Fibroblast of the conjunctiva (primary cell): ENCODE measurements at places on chromosomes 11 and 22.

GRCh38 chr11:93933230-93933629 lies 82.8 kb upstream of the VSTM5 start:
- no peak for DNase-seq

DNA sequence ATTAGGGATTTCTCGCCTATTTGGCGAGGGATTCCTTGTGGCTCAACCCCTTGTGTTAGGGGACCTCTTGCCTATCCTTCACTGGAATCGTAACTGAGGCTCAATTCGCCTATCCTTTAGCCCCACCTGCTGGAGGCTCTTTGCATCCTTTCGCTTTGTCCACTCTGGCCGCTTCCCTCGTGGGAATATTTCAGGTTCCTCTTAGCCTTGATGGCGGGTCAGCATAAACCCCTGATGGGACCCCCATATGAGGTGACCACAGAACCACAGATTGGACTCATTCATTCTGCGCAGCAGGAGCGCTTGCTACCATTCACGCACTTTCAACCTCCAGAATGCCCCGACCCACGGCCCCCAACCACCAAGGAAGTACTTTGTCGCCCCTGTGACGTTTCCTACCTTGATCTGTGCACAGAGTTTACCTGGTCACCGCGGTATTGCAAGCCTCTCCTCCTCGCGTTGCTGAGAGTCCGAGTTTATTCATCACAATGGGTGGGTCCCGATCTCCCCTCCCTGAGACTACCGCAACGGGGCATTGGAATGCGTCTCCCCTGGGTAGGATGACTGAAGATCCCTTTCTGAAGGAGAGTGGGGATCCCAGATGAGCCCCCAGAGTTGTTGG lies at the start of gene OR52N2:
Gene OR52N2, plus strand, starts transcription at position 425 of the 622 bp plus-strand sequence. CDS start 11,412 bp downstream, outside the sequence.
- peak; percentile 47 for DNase-seq

- DNase-seq, result peak; percentile 46
Observed at GRCh38 chr22:45101515-45102227, 62.1 kb upstream of the NUP50 start.

- no peak for DNase-seq
Observed at GRCh38 chr11:8356721-8357504, 93.2 kb upstream of the LMO1 start.

- no peak for DNase-seq
Observed at GRCh38 chr11:110176366-110177085, 83.3 kb downstream of the ZC3H12C start.

GRCh38 chr22:31728857-31729256 lies 21.1 kb downstream of the PRR14L start:
- DNase-seq, result no peak

DNA sequence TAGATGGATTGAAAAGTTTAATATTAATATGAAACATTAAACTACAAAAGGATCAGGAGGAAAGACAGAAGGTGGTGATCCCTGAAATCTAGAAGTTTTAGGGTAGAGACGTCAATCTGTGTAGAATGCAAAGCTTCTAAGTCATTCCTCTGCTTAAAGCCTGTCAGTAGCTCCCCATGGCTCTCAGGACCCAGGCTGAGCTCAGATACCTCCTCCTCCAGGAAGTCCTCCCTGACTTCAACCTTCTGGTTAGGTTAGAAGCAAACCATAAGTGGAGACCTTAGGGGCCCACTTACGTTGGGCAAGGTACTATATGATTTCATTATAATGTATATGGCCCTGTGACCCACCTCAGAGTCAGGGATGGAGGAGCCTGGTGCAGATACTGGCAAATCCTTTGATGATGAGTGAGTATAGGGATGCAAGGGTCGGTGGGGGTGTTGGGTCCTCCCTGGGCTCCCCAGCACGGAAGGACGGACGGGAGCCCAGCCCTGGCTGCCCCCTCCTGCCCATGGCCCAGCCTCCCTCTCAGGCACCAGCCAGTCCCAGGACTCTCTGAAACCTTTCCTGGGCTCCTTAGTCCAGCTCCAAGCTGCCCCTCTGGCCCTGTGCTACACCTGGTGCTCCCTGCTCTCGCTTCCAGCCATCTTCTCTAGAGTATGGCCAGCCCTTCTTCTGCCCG lies 3.2 kb upstream of the PPP6R3 start:
- DNase-seq, result no peak

- no peak for DNase-seq
Observed at GRCh38 chr22:39363751-39364515, 14.1 kb downstream of the SYNGR1 start.

- DNase-seq, result no peak
Observed at GRCh38 chr11:59138643-59139042, 4.0 kb upstream of the FAM111A start.

- DNase-seq, result peak; percentile 97
Observed at GRCh38 chr11:843818-844692, 1.4 kb downstream of the TSPAN4 start.

DNA sequence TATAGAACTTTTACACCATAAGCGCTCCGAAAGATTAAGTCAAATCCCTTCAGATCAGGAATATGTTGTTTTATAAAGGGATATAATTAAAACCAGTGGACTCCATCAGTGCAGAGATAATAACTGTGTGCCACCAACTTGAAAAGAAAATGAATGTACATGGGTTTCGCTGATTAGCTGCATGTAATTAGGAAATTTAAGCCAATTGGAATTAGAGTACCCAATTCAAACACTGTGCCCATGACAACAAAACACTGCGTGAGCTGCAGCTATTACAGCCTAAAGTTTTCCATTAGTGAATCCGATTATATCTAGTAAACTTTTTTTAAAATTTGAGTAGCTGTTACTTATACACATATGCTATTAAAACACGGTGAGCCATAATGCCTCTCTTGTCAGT lies 392.3 kb upstream of the ARHGAP42 start:
- DNase-seq, result no peak

DNA sequence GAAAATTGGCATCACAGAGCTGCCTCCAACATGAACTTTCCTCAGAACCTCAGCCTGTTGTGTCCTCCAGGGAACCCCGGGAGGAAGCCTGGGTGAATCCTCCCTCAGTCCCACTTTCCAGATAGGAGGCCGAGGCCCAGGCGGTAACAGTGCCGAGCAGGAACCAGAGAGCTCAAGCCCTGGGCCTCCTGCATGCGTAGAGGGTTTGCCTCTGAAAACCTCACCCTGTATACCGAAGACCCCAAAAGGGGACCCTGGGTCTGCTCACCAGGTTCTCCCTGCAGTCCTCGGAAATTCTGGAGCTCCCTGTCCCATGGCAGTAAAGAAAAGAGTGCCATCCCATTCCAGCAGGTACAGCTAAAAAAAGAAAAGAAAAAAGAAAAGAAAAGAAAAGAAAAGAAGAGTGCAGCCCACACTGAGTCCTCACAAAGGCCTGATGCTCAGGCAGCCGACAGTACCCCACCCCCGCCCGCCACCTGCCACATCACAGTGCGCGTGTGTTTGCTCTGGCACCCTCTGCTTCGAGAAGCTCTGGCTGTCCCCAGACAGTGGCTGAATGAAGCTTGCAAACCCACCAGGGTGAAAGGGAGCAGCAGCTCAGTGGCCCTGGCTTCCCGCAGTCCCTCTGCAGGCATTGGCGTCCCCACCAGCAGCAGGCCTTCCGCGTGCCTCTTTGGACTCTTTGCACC lies 28.4 kb upstream of the FADD start:
- no peak for DNase-seq

DNA sequence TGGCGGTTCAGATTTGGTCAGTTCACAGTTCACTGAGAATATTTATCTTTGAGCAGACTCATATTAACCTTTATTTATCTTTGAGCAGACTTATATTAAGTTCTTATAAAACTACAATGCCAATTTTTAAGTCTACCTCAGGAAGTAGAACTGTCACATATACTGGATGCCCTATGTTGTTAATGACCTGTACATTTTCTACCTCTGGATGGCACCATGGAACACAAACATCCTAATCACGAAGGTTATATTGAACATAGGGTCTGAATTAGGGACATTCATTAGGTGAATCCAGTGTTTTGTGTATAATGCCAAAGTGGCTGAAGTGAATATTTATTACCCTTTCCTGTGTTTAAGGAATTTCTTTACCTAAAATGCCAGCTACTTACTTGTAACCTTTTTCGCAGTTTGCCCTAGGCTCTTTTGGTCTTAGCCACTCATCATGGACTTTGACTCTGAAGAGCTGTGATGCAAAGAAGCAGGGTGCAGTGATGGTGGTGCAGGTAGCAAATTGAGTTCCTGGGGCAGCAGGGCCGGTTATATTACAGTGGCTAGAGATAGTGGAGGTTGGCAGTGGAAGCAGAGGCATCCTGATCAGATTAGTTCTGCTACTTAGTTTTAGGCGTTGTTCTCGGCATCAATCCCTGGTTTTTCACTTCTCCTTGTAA lies 71.8 kb downstream of the STIM1 start:
- no peak for DNase-seq

DNA sequence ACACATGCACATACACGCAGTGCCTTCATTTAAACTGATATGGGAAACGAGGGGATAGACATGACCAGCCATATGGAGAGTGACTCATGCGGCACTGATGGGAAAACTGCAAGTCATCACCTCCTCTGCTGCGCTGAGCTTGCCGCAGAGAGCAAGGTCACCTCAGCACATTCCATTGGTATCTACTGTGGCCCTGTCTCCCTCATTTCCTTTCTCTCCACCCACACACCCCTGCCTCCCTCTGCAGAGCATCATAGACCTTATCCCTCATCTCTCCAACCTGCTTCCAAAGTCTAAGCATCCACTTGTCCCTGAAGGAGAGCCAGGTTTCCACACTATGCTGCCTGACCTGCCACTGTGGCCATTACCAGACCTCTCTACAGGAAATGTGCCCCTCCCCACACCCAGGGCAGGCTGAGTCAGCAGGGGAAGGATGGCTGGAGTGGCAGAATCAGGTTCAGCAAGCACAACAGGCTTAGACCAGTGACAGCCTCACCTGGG lies 116.9 kb upstream of the SNX19 start:
- peak; percentile 18 for DNase-seq

DNA sequence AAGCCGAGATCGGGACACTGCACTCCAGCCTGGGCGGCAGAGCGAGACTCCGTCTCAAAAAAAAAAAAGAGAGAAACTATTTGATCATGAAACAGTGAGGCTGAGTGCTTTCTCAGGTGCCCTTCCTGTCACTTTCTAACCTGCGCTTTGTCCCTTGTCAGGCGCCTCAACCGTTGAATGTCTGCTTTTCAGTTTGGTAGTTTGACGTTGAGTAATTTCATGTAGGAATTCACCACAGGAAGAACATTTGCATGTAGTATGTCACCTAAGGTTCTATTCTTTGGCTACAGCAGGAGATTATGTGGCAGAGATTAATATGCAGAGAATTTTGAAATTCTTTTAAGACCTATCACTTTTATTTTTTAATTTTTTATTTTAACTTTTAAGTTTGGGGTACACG lies 57.2 kb downstream of the PPFIA1 start:
- no peak for DNase-seq

DNA sequence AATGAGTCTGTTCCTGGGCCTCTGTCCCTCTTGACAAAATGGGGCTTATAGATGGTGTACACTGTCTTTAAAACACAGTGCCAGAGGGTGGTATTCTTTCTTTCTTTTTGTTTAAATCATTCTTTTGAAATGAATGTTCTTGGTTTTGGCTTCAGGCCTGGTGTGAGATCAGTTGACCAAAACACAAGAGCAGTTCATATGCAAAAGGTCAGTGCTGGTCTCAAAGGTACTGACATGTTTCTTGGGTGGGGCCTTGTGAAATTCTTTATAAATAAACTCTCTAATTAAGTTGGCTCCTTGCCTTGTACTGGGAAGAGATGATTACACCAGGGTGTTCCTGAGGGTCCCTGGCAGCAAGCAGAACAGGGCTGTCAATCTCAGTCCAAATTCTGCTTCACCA lies 110.0 kb downstream of the FBXO7 start:
- peak; percentile 95 for DNase-seq

DNA sequence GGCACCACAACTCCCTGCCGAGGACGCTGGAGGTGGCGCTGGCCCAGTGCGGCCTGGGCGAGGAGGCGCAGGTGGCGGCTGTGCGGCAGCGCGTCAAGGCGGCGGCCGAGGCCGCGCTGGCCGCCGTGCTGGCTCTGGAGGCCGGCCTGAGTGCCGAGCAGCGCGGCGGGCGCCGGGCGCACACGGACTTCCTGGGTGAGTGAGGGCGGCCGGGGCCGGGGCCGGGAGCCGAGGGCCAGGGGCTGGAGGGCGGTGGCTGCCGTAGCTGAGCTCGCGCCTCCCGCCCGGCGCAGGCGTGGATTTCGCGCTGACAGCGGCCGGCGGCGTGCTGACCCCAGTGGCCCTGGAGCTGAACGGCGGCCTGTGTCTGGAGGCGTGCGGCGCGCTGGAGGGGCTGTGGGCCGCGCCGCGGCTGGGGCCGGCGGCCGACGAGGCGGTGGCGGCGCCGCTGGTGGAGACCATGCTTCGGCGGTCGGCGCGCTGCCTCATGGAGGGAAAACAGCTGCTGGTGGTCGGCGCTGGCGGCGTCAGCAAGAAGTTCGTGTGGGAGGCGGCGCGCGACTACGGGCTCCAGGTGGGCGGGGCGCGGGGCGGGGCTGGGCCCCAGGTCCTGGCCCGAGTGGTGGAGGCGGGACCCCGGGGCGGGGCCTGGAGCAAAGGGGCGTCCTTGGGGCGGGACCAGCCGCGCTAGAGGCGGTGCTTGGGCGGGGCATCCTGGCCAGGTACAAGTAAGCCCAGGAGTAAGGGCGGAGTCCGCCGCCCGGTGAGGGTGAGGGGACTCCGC lies 5.4 kb downstream of the CARNS1 start:
- DNase-seq, result peak; percentile 74

- DNase-seq, result no peak
Observed at GRCh38 chr11:108927791-108928545, 263.1 kb downstream of the DDX10 start.

DNA sequence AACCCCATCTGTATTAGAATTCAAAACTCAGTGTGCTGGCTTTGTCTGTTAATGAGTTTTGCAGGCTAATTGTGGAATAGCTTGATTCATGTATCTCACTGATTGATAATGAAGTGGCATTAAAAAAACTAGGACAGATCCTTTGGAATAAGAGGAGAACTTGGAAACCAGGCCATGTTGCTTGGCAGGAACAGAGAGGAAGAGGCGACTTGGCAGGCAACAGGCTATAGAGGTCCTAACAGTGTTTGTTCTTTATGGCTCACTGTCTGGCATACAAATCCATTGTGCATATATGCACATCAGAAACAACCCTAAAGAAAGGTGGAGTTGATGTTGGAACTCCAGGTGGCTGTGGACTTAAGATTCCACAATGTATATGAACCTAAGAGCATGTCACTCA lies 17.4 kb upstream of the OR9I1 start:
- no peak for DNase-seq

- no peak for DNase-seq
Observed at GRCh38 chr22:33652615-33653014, 267.7 kb downstream of the LARGE1 start.

GRCh38 chr22:18999008-18999407 lies 62.9 kb upstream of the PRODH start:
- DNase-seq, result no peak

DNA sequence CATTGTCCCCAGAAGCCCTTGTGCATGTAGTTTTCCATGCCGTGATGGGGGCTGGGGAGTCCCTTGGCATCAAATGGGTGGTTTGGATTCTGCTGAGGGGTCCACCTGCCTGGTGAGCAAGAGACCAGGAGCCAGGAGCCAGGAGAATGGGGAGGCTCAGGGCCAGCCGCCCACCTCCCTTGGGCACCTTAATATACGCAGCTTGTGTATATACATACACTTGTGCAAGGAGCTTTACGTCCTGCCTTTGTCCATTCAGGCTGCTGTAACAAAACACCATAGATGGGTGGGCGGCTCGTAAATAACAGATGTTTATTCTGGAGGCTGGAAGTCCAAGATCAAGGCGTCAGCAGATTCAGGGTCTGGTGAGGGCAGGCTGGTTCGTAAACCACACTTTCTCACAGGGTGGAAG lies 62.5 kb downstream of the SMIM38 start:
- DNase-seq, result no peak
